Fibroblast of the aortic adventitia (primary cell): ENCODE measurements at places on chromosomes 1 and 21. TPM values are rescaled to one million over a fixed set of nuclear protein-coding genes. Genes with fewer than 3 reads are reported as not detected.

Gene FAM72C
- 0.45 TPM in 1 of 2 replicates, not detected in the other for total RNA-seq

Gene TCHH
- total RNA-seq = 0.09 TPM in 1 of 2 replicates, not detected in the other

Gene AGMAT
- 0.16 and 1.4 TPM in 2 replicates for total RNA-seq

Gene FH
- total RNA-seq = 47.1 and 99.7 TPM in 2 replicates

Gene IGSF9
- 2.0 TPM in 1 of 2 replicates, not detected in the other for total RNA-seq

Gene GSTM1
- total RNA-seq = 24.3 TPM in 1 of 2 replicates, not detected in the other

Gene SLC39A1
- total RNA-seq = 74.1 and 85.9 TPM in 2 replicates

Gene LCE1F
- not detected in 2 replicates for total RNA-seq

Gene DNASE2B
- not detected in 2 replicates for total RNA-seq

Gene TSSK3
- total RNA-seq = 1.2 and 2.3 TPM in 2 replicates

Gene ADGRL2
- 52.1 and 104 TPM in 2 replicates for total RNA-seq

Gene TP53BP2
- total RNA-seq = 32.7 and 66.9 TPM in 2 replicates

Gene LRRC38
- total RNA-seq = not detected in 2 replicates

Gene PLPPR4
- 1.1 and 2.8 TPM in 2 replicates for total RNA-seq

Gene CRNN
- total RNA-seq = not detected in 2 replicates

Gene EDN2
- not detected in 2 replicates for total RNA-seq

Gene LCK
- not detected in 2 replicates for total RNA-seq

Gene TARS2
- total RNA-seq = 9.8 and 15.9 TPM in 2 replicates

Gene IL20
- total RNA-seq = not detected in 2 replicates

Gene SAMD11
- total RNA-seq = 1.6 and 12.4 TPM in 2 replicates

Gene HPCAL4
- under 0.01 TPM in 1 of 2 replicates, not detected in the other for total RNA-seq

Gene TAS1R1
- not detected in 2 replicates for total RNA-seq

Gene CFHR1
- 1.1 TPM in 1 of 2 replicates, not detected in the other for total RNA-seq

Gene TAL1
- total RNA-seq = 0.08 and 0.36 TPM in 2 replicates

Gene GRIK1
- total RNA-seq = 0.81 TPM in 1 of 2 replicates, not detected in the other

Gene TRAF3IP3
- 0.65 TPM in 1 of 2 replicates, not detected in the other for total RNA-seq

Gene RIPK4
- total RNA-seq = 0.45 TPM in 1 of 2 replicates, not detected in the other

Gene KMO
- not detected in 2 replicates for total RNA-seq

Gene AIRE
- not detected in 2 replicates for total RNA-seq

Gene THEM5
- total RNA-seq = not detected in 2 replicates
